HuH-7.5 (cell line): ENCODE measurements at places on chromosomes 12 and 14.
A peak's percentile ranks its signal among the peaks of the same experiment; 100 is the strongest.

GRCh38 chr14:100640471-100641273, 53.5 kb upstream of the BEGAIN start:
- DNase-seq = no peak

DNA sequence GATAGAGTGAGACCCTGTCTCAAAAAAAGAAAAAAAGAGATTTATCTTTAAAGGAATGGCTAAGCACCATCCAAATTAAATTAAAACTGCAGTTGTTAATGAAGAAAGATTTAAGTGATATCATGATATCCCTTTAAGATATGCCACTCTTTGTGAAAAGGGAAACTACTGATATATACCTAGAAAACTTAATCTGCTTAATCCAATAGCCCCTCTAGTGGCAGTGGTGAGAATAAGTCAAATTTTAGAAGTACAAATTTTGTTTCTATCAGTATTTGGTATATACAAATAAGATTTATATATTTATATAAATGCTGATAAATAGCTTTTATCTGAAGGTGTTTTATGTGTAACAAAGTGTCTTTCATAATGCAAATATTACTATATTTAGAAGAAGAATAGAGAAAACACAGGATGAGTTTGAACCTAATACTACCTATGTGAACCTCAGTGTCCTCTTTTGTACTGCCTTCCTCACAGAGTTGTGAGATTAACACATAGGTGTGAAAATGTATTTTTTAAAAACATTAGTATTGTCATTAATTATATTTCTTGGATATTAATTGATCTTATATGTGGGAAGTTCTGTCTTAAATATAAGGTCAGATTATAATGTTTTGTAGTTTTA, 51.4 kb upstream of the GARIN2 start:
- no peak for DNase-seq

DNA sequence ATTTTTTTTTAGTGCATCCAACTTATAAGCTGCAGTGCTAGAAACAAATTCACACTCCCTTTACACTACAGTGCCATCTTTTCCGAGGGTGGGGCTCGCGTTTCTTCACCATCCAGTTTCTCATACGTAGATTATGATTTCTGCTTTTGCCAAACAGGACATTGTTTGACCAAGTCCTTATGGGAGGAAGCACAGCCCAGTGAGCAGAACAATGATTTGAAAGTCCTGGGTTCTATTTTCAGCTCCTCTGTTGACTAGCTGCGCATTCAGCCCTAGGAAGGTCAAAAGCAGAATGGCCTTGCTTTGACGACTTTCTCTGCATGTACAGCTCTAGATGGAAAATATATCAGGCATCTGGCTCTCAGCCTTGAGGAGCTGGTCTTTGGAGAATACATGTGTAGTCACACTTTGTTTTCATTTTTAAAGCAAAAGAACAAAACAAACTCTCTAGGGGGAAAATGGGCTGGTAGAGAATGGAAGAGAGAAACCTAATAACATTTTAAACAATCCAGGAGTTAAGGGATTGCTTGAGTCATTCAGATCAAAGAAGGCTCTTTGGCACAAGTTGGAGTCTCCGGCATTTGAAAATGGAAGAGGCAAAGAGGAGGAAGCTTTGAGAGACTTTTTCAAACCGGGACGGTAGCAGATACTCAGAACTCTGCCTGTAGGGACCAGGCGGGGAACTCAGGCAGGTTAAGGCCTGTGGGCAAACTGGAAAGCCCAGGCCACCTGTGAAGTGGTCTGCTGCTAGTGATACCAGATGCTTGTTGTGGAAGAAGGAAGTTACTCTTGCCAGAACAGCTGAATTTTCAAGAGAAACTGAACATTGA, 257.3 kb upstream of the PLEKHG7 start:
- DNase-seq = no peak

- DNase-seq = peak; percentile 15
Observed at GRCh38 chr14:100056964-100057795, 8.0 kb upstream of the EVL start.

DNA sequence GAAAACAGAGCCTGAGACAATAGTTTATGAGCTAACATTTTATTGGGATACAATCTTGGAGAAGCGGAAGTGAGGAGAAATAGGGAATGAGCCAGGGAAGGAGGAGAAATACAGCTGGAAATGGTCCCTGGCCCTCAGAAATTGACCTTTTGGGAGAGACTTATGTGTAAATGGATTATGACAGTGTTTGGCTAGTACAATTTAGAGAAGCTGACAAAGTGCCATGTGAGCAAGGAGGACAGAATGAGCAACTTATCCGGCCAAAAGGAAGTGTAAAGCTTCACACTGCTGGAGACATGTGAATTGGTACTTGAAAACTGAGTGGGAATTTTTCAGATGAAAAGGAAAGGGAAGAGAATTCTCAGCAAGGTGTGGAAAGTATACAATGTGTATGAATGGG, 2.9 kb downstream of the GLIPR1 start:
- no peak for DNase-seq

DNA sequence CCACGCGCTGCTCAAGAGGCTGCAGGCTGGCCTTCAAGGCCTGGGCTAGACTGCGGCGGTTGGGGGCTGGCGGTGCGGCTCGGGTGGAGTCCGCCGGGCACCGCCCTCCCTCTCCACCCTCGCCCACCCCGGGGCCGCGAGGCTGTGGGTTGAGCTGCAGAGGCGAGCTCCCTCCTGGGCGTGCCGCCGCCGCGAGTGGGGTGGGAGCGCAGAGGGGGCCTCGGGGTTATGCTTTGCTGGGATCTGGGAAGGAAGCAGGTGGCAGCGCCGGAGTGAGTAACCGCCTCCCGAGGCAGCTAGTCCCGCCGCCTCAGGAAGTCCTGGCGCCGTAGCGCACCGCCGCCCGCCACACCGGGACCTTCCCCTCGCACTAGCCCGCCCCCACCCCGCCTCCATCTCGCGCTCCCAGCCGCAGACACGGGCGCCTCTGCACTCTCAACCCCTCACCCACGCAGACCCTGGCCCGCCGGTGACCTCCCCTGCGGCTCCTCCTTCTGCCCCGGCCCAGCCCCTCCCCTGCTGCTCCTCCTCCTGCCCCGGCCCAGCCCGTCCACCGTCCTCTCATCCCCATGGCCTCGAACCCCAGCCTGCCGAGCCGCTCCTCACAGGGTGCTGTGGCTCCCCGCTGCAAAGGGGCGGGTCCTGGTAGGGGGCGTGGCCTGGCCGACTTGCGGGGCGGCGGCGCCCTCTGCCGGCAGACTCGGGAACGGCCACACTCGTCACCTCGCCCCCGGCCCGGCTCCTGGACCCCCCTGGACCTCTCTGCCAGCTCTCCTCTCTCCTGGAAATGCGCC, 16.6 kb downstream of the TAMALIN start:
- DNase-seq = peak; percentile 97

- no peak for DNase-seq
Observed at GRCh38 chr14:90839024-90839888, 23.0 kb upstream of the TTC7B start.

GRCh38 chr14:52352061-52352491, 38.0 kb downstream of the PTGER2 start:
- DNase-seq = no peak

DNA sequence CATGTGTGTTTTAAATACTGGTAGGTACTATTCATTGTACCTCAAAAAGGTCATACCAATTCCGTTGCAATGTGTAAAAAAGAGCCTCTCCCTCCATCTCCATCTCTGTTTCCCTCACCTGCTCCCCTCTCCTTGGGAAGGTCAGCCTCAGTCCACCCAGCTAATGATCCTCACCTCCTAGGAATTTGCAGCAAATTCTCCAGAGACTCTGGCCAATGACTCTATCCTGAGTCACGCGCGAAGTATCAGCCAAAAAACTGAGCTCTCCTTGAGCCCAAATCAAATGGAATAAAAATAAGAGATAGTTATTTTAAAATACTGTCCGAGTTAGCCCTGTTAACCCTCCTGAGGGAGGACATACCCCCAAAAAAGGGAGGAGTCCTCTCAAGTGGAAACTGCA, 148.4 kb downstream of the DPF3 start:
- DNase-seq = no peak

GRCh38 chr12:45773747-45774146, 44.2 kb downstream of the ARID2 start:
- DNase-seq = no peak

- DNase-seq = no peak
Observed at GRCh38 chr12:15538881-15539280, 216.6 kb downstream of the PTPRO start.

DNA sequence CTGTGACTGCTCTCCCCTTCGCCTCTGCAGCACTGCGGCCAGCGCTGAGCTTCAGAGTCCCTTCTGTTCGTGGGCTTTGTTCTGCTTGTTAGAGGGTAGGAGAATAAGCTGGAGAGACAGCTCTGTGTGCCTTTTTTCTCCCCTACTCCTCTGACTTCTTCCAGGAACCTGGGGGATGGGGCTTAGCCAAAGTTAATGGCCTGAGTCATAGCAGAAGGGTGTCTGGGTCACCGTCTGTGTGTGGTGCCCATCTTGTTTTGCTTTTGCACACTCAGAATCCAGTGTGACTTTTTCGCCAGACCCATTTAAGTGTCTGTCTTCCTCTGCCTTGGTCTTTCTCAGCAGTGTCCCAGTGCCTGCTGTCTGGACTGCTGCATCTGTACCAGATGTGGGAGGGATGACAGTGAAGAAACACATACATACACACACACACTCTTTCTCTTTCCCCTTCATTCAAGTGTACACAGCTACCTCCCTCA, 3.0 kb downstream of the KIF5A start:
- no peak for DNase-seq

DNA sequence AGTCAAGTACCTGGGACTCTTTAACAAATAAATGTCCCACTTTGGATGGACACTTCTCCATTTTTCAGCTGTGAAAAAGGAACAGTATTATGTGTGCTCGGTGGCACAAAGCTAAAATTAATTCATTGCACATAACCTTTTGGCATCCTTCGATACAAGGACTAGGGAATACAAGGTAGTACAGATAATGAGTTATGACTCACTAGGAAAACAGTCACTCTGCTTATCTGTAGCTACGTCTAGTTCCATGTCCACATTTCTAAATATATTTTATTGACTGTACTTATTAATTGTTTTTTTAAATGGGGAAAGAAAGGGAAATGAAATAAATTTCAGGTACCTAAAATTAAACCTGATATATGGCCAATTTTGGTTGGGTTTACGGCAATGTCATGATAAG, 35.2 kb upstream of the RIC8B start:
- no peak for DNase-seq

DNA sequence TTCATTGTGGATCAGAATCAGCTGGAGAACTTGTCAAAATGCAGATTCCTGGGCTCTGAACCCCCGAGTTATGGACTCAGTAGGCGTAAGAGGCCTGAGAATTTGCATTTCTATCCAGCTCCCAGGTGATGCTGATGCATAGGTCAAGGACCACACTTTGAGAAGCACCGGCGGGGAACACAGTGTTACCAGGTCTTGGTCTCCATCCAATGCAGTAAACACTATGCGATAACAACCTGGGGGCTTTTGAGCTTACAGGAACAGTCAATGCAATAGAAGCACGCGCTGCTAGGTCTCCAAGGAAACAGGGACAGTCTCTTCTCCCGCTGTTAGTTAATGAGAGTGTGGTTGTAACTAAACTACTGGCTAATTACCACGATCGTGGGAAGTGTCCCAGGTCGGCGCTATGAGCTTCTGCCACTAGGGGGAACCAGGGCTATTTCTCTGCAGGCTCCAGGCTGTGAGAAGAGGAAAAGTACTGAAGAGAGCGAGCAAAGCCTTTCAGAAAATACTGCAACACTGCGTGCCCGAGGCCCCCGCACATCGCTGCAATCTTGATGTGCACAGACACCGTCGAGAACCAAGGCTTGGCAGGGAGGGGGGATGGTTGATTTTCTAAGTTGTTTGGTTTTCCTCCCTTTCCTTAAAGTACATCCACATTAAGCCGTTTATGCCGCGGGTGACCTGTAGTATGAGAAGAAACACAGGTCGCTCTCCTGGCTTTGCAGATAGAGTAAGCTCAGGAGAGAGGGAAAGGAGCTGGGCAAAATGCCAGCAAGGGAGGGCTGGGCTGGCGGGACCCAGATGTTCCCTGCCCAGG, 52.0 kb upstream of the KCNA1 start:
- DNase-seq = peak; percentile 55

DNA sequence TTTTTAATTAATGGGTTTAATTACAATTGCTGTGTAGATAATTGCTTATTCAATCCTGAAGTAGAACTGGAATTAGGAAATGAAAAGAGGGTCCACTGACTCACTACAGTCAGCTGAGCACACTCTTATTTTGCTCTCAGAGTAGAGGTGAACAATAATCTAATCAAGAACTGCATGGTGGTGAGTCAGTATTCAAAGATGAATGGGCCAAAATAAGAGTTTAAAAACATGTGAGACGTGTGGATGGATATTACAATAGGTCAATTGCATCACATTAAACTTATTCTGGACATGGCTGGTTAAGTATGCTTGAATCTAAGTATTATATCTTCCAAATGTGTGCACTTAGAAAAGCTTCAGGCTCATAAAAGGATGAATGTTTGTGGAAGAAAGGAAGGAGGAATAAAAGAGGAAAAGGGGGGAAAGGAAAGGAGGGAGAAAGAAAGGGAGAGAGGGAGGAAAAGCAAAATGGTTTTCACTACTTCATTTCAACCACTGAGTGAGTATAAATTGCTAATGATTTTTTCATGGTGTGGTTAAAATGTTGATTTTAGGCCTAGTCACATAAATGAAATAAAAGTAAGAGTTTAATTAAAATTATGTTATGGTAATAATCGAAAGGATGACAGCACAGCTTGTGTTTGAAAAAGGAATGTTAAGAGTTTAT, 27.0 kb upstream of the EEA1 start:
- DNase-seq = no peak

GRCh38 chr12:70002097-70002911, 177.3 kb downstream of the MYRFL start:
- DNase-seq = no peak

- DNase-seq = no peak
Observed at GRCh38 chr14:51318813-51319597, 79.0 kb downstream of the TMX1 start.

- DNase-seq = no peak
Observed at GRCh38 chr12:124361996-124362395, 67.1 kb downstream of the RFLNA start.

GRCh38 chr14:67395876-67396189, 16.1 kb downstream of the PLEK2 start:
- DNase-seq = no peak

GRCh38 chr14:92847278-92847677, 53.2 kb downstream of the GOLGA5 start:
- no peak for DNase-seq

DNA sequence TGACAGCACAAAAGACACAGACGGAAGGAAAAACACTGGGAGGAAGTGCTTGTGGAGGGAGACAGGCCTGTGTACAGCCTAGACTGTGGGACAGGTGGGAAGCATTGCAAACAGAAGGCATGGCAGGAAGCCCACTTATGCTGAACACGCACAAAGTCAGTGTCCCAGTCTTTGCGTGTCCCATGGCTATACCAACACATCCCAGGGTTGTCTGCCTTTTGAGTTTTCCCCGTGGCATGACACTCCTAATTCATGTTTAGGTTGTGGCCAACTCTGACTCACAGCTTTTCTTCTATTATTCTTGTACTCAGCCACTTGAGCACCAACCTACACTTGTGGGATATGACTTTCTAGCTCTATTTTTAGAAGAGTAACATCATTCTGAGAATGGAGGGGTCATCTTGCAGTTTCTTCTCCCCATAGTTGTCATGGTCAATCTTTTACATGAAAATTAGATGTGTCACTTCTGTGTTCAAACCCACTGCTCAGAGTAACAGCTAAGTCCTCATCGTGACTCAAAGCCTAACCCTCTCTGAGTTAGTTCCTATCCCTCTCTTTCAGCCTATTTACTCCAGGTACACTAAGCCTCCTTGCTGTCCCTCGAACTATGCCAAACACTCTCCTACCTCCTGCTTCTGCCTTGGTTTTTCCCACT, 27.5 kb upstream of the JPH4 start:
- DNase-seq = no peak
